ENCODE measurements at places on chromosomes 3 and 15.
A peak's percentile ranks its signal among the peaks of the same experiment; 100 is the strongest.

DNA sequence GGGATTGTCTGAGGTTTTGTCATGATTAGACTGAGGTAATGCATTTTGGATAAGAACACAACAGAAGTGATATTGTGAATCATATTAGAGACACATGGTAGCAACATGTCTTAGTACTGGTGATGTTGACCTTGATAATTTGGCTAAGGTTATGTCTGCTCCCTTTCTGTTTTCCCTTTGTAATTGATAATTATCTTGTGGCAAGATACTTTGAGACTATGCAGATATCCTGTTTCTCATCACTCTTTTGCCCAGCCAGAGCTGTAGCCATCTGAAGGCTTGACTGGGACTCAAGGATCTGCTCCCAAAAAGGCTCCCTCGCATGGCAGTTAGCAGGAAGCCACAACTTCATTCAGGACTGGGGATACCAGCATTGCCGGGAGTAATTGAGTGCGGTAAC lies 35.3 kb upstream of the LARS2 start:
- DNase-seq, result no peak

GRCh38 chr3:138944929-138945708 lies 1.8 kb downstream of the FOXL2 start:
- no peak for DNase-seq

DNA sequence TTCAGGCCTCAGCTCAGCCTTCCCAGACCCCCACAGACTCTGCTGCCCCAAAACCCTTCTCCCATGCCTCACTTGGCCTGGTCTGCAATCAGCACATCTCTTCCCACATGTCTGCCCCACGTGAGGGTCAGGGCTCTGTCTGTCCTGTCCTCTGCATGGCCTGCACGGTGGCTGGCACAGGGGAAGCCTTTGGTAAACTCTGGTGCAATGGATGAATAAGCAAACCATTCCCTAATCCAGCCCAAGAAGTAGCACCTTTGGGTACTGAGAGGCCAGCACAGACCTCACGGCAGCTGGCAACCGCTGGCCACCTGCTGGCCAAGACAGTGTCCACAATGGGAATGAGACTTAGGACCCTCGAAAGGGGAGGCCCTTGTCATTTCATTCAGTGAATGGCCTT lies 27.7 kb downstream of the ABTB1 start:
- no peak for DNase-seq

- DNase-seq, result peak; percentile 86
Measured at GRCh38 chr3:103894162-103894822, 1459.5 kb downstream of the ZPLD1 start.

- no peak for DNase-seq
Measured at GRCh38 chr3:152253514-152253913, 15.2 kb upstream of the MBNL1 start.

GRCh38 chr15:82625136-82625535 lies 22.0 kb downstream of the CPEB1 start:
- no peak for DNase-seq

GRCh38 chr3:52454250-52454937 lies 553 bp upstream of the TNNC1 start:
- no peak for DNase-seq

GRCh38 chr15:49060710-49061495 lies 14.7 kb upstream of the SECISBP2L start:
- no peak for DNase-seq

- no peak for DNase-seq
Measured at GRCh38 chr3:129505341-129505740, 23.1 kb upstream of the RHO start.

GRCh38 chr3:105365391-105366325 lies 1.1 kb upstream of the ALCAM start:
- peak; percentile 45 for DNase-seq

- no peak for DNase-seq
Measured at GRCh38 chr3:148992027-148992634, 791 bp downstream of the GYG1 start.

DNA sequence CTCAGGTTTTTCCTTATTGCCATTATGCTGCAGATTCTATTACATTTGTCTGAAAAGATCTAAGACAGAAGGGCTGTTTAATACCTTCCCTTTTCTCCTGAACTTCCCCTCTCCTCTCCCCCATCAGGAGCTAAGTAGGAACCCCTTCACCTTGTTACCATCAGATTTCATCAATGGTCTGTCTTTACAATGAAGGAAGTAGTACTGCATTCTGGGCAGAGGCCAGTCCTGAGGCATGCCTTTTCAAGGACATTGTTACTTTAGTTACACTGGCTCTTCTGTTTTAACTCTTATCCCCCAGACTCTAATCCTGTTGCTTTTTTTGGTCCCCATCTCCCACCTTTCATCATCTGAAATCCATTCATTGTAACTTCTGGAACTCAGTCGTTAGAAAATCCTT lies 8.1 kb downstream of the CTNNB1 start:
- DNase-seq, result no peak

GRCh38 chr15:75835990-75836958 lies 7.0 kb upstream of the UBE2Q2 start:
- DNase-seq, result no peak

- no peak for DNase-seq
Measured at GRCh38 chr3:72126441-72127223, 341.7 kb upstream of the PROK2 start.

- no peak for DNase-seq
Measured at GRCh38 chr3:32334675-32335074, 57.0 kb upstream of the CMTM7 start.

DNA sequence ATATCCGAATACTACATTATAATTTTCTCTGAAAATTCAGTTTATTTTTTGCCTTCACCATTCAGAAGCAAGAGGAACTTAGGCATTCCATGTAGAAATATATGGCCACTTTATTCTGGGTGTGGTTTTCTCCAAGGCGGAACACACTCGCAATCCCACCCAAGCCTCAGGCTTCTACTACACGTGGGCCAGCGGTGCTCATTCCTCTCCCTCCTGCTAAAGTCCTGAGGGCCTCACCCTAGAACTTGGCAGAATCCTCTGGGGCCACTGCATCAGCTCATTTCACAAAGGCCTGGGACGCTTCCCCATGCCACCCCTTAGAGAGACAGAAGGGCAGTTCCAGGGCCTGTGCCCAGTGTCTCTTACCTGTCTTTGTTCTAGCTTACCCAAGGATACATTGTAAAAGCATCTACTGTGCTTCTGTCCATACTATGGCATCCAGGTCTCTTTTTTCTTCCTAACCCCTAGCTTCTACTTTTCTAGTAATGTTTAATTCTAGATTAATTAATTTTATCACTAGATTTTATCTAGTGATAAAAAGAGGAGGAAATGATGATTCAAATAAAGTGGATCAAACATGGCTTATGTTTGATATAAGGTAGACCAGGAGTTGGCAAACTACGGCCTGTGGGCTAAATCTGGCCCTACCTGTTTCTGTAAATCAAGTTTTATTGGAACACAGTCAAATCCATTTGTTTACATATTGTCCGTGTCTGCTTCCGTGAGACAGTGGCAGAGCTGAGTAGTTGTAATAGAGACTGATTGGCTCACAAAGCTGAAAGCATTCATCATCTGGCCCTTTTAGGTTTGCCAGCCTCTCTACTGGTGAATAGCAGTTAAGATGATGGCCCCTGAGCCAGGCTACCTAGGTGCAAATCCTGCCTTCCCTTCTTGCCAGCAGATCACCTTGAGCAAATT lies 29.8 kb downstream of the LARS2 start:
- peak; percentile 98 for DNase-seq

DNA sequence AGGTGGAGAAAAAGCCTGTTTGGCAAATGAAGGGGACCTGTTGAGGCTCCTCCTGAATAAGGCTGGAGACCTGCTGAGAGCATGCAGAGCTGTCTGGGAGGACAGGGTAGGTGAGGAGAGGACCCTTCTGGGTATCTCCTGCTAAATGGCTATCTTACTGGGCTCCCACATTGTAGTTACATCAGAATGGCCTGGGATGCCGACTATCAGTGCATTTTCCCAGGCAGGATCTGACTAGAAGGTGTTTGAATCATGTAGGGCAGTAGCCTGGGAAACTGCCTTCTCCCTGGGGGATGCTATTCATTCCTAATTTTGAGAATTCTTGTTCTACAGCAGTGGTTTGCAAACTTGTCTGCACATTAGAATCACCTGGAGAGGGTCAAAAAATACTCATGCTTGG lies 631 bp downstream of the AGBL1 start:
- DNase-seq, result no peak

- no peak for DNase-seq
Measured at GRCh38 chr15:96747291-96747690, 416.8 kb downstream of the NR2F2 start.

DNA sequence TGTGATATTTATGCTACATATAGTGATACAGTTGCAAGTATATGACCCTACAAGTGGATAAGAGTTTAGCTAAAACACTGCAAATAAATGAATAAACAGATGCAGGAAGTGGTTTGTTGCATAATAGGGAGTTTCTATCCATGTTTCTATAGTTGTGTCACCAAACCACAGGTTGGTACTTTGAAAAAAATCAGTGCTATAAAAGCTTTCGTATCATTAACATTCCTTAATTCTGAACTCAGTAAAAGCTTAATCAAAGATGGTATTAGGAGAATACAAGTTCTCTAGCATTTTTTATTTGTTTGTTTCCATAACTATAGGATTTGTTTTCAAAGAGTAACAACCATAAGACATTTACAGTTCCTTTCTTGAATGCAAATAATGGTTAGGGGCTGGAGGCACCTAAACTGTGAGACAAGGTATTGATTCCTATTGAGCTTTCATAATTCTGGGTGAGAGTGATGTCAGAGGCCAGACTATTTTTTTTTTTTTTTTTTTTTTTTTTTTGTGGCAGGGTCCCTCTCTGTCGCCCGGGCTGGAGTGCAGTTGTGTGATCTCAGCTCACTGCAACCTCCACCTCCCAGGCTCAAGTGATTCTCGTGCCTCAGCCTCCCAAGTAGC lies 29.6 kb downstream of the CPOX start:
- no peak for DNase-seq

DNA sequence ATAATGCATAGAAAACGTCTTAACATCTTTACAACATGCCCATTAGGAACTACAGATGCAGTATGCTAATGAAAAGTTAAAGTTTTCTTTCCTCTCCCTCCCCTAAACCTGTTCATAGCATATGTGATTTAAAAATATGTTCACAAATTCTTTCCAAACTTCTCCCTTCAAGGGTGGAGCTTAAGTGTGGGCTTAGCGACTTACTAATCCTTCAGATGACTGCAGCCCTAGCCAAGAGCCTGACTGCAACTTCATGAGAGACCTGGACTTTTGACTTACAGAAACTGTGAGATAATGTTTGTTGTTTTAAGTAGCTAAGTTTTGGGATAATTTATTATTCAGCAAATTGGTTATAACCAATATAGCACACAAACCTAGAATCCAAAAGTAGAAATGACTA lies 22.0 kb upstream of the ANXA2 start:
- no peak for DNase-seq

DNA sequence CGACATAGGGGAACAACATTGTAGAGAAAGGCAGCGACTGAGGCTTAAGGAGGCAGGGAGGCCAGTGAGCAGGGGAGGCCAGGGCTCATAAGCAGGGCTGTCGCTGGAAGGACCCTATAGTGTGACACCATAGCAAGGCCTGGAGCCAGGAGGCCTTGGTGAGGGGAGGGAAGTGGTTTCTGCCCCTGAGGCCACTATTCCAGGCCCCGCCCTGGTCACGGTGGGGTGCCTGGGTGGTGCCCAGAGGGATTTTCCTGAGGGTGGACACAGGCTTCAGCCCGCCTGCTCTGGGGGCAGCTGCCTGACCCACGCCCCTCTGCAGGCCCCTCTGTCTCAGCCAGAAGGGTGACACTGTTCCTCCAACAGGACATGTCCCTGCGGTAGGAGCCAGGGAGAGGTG lies 147.8 kb upstream of the IQSEC1 start:
- no peak for DNase-seq

DNA sequence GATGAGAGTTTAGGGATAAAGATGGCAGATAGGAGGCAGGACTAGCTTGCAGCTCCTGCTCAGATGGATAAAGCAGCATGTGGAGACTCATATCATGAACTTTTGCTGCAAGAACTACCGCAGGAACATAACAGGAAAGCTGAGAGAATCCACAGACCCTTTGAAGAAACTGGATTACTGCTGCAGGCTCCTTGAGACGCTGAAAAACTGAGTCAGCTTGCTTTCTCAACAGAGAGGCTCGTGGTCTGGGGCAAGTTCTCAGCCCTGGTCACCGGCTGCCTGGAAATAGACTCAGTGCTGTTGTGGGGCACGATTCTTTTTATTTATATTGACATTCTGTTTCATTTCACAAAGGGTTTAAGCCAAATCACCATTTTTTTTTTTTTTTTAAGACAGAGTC lies 28.8 kb upstream of the TRIM59 start:
- no peak for DNase-seq

- DNase-seq, result no peak
Measured at GRCh38 chr3:188711881-188712247, 459.9 kb upstream of the TPRG1 start.

DNA sequence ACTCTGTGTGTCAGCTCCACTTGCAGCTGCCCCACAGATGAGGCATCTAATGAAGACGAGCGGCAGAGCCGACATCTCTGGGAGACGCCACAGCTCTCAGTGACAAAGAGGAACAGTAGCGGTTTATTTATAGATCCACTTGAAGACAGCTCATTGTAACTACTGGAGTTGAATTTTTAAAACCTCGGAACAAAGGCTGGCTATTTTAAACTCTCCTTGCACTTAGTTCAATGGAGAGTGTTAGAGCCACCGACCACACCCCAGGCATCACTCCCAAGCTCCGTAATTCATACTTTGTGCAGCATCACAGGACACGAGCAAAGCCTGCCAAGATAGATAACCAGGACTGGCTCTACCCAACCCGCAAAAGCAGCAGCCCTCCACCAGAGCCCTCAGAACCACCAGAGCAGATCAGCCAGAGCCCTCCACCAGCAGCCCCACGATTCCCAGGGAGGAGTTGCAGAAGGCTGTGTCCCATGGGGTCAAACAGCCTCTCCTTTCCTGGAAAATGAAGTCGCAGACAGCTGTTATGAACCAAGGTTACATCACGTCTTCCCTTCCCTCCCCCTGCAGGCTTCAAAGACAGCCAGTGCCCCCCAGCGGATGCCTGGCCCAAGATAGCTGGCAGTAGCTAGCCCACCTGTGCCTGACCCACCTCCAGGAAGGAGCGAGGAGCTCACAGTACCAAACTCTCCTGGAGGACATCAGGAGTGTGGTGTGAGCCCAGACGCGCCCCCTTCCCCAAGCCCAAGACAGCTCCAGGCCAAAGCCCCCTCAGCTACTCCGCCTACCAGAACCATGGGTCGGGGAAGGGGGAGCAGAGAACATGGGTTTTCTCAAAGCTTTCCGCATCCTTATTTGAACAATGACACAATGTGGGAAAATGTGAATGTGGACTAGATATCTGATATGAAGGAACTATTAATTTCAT lies 45.7 kb downstream of the POC1A start:
- DNase-seq, result no peak

DNA sequence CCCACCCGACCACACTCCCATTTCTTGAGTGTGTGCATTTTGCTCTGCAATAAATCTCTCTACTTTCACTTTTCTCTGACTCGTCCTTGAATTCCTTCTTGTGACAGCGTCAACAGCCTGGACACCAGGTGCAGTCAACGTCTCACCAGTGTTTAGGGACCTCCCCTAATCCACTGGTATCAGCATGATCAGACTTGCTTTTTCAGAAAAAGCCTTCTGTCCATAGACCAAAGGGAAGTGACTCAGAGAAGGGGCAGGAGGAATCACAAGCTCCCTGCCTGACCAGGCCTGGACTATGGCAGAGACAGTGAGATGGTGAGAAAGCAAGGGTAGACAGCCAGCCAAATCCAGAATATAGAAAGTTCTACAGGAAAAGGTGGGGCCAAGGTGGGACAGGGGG lies 15.5 kb downstream of the CCR5 start:
- no peak for DNase-seq

GRCh38 chr3:172846706-172847105 lies 96.2 kb downstream of the ECT2 start:
- no peak for DNase-seq

- no peak for DNase-seq
Measured at GRCh38 chr3:18241837-18242236, 183.3 kb downstream of the SATB1 start.

Data from LNCaP clone FGC (cell line).